ENCODE measurements at places on chromosomes 3 and 15.

DNA sequence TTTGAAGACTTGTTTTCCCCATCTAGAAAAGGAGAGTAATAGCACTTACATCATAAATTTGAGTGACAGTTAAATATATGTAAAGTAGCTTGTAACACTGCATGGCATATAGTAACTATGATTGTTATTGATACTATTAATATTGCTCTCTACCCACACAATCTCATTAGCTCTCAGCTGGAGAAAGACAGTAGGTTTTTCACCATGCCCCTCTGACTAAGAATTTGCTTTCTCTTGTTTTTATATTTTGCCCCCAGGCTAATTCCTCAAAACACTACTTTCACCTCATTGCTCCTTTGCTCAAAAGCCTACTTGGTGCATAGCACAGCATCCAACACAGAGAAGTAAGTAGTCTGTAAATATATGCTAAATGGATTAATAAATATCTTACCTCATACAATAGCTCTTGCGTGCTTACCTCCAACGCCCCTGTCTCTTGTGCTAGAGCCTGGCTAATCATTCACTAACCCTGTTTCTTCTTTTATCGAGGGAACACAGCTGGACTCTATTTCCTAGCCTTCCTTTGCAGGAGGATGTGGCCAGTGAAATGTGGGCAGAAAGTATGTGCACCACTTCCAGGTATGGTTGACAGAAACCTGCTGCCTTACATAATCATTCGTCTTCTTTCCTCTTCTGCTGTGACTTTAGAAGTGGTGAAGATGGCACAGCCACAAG, 190.0 kb downstream of the PLCH1 start:
- no peak for DNase-seq

DNA sequence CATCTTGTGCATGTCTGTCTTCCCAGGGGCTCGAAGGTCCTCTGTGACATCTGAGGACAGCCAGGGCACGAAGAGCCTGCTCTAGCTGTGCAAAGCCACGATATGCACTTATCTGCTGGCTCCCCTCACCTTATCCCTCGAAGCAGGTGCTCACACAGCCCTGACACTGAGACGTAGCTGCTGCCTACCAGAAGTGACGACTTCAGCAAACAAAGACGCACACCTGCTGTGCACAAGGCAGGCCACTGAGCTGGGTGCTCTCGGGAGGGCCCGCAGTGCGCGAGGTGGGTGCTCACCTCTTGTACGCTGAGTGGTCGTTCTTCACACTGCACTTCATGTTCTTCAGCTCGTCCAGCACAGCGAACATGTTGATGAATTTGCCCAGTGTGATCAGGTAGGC, 37.3 kb downstream of the CYFIP1 start:
- DNase-seq: no peak

GRCh38 chr15:48358229-48359152, 27.3 kb downstream of the DUT start:
- DNase-seq: no peak

- no peak for DNase-seq
These were observed 362.6 kb downstream of the ROBO1 start for GRCh38 chr3:79405183-79405582.

- no peak for DNase-seq
These were observed 11.6 kb upstream of the DPH6 start for GRCh38 chr15:35557544-35557943.

GRCh38 chr3:4323246-4324027, 20.3 kb downstream of the SETMAR start:
- no peak for DNase-seq

DNA sequence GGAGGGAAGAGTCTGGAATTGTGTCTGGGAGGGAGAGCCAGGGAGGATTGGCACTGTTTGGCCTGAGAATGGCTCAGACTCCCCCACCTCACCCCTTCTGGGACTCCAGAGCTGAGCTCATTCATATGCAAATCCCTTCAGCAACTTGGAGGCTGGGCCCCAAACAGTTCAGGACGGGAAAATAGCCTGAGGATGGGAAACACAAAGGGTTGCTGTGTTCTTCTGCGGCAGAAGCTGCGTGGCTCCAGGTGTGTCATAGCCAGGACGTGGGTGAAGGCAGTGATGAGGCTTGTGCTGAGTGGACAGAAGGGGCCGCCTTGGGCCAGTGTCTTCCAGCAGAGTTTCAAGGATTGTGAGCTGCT, 16.6 kb downstream of the MASP1 start:
- no peak for DNase-seq

- DNase-seq: no peak
These were observed 253.2 kb downstream of the RORA start for GRCh38 chr15:60975952-60976351.

DNA sequence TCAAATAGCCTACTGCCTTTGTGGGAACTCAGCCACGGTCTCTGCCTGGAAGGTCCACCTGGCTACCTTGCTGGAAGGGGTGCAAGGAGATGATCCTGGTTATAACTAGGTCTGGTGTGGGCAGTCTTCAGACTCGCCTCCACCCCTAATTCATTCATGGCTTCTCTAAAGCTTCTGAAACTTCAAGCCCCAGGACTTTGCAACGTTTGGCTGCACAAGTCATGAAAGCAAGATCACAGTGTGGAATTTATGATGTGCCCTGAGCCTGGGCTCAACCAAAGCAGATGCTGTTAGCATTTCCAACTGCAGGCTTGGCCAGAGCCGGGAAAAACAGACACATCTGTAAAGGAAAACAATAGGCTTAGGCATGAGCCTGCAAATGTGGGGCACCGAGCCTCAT, 200.4 kb upstream of the WNT5A start:
- DNase-seq: no peak

DNA sequence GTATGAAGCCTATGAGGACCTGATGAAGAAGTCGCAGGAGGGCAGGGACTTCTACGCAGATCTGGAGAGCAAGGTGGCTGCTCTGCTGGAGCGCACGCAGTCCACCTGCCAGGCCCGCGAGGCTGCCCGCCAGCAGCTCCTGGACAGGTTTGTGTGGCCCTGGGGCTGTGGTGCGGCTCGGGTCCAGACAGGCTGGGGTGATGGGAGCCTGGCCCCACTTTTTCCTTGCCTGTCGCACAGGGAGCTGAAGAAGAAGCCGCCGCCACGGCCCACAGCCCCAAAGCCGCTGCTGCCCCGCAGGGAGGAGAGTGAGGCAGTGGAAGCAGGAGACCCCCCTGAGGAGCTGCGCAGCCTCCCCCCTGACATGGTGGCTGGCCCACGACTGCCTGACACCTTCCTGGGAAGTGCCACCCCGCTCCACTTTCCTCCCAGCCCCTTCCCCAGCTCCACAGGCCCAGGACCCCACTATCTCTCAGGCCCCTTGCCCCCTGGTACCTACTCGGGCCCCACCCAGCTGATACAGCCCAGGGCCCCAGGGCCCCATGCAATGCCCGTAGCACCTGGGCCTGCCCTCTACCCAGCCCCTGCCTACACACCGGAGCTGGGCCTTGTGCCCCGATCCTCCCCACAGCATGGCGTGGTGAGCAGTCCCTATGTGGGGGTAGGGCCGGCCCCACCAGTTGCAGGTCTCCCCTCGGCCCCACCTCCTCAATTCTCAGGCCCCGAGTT, 29.0 kb downstream of the PTPN23 start:
- DNase-seq: no peak

DNA sequence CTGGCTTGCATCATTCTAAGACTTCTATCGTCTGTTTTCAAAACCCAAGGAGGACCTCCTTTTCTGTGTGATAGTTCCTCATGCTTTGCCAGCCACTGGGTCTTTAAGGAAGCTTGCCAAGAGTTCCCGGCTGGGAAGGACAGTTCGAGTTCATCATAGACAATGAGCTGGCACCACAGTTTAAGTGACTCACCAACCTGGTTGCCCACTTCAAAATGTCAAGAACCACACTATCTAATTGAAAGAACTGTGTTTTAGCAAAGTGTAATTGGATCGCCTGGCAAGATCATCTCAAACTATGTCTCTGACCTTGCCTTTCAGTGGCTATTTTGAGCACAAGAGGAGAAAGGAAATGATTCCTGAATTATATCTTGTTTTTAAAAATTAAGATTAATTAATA, 27.9 kb downstream of the SOX2 start:
- DNase-seq: no peak

DNA sequence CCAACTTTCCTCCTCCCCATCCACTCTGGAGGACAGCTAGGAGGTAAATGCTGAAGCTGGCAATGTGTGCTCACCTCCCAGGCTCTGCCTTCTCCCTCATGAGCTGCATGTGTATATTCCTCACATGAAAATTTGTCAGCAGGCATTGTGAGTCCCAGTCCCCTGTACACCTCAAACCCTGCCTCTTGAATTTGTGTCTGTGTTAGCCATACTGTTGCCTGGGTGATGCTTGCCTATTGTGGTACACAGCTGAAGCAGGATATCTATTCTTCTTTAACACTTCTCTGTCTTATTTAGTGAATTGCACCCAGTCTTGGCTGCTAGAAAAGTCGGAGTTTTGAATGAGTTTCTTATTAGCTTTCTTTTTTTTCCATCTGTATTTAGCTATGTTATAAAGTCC, 586.0 kb upstream of the TGFBR2 start:
- DNase-seq: no peak

- DNase-seq: no peak
These were observed 34.4 kb downstream of the TRIM42 start for GRCh38 chr3:140712301-140712700.

- no peak for DNase-seq
These were observed 3.9 kb downstream of the MAPKAPK3 start for GRCh38 chr3:50620820-50621219.
